ENCODE measurements at places on chromosomes 11 and 22.

DNA sequence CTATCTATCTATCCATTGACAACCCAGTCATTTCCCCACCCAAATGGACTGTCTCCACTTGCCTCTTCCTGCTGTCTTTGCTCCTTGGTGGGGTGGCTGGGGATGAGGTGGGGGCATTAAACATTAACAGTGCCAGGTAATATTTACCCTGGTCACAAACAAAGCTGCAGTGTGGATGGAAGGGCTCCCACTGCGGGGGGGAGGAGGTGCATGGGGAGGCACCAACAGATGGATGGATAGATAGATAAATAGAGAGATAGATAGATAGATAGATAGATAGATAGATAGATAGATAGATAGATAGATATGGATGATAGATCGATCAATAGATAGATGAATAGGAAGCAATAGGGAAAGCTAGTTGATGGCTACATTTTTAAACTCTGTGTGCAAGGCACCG is 2.3 kb upstream of the FXYD2 start:
- no peak for DNase-seq

- no peak for DNase-seq
Observed at GRCh38 chr11:36261094-36261493, 28.1 kb downstream of the COMMD9 start.

GRCh38 chr22:49929211-49929979 is 11.0 kb downstream of the CRELD2 start:
- DNase-seq = peak; percentile 71

GRCh38 chr11:45089251-45089650 is 57.2 kb upstream of the PRDM11 start:
- no peak for DNase-seq

DNA sequence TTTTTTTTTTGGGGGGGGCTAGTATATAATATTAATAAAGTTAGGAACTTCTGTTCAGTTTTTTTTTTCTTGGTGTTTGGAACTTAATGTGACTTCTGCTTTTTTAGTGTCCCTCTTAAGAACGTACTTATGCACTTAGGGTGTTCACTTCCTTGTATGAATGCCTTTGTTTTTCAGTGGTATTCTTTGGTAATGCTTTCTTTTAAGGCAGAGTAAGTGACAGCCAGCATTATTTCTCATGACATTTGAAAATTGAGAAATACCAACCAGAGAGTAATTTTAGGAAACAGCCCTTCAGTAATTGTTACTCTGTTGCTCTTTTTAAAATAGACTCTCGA is 2.4 kb downstream of the GRK3 start:
- DNase-seq = no peak

DNA sequence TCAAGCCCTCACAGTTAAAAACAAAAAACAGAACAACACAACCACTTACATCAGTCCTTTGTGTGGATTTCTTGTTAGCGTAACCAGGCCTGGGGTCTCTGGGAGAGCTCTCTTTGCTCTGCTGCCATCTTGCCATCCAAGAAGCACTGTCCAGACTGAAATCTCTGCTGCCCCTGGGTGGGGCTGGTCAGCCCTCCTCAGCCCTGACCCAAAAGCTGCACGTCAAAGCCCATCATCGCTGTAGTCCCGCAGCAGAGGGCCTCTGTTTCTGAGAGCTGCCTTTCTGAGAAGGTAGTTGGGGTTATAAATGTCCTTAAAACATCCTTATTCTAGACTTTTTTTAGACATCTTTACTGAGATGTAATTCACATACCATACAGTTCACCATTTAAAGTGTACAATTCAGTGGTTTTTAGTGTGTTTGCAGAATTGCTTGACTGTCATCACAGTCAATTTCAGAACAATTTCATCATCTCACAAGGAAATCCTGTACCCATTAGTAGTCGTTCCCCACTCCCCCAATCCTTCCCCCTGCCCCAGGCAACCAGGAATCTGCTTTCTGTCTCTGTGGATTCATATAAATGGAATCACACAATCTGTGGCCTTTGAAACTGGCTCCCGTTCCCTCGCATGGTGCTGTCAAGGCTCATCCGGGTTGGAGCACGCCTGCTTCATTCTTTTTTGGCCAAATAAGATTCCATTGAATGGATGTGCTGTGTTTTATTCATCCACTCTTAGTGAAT is 94.9 kb downstream of the TBC1D22A start:
- no peak for DNase-seq

DNA sequence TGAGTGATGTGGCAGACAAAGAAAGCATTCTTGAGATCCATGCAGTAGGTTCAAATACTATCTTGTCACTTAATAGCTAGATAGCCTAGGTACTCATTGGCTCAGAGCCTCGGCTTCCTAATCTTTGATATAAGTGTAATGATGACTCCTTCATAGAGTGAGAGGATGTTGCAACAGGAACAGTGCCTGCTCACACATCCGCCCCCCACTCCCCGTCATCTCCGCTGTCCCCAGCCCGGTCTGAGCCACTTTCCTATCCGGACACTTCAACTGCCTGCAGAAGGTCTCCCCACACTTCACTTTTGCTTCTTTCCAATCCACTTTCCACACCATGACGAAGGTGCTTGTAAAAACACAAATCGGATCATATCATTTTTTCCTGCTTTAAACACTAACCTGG is 128.8 kb downstream of the NTM start:
- no peak for DNase-seq

DNA sequence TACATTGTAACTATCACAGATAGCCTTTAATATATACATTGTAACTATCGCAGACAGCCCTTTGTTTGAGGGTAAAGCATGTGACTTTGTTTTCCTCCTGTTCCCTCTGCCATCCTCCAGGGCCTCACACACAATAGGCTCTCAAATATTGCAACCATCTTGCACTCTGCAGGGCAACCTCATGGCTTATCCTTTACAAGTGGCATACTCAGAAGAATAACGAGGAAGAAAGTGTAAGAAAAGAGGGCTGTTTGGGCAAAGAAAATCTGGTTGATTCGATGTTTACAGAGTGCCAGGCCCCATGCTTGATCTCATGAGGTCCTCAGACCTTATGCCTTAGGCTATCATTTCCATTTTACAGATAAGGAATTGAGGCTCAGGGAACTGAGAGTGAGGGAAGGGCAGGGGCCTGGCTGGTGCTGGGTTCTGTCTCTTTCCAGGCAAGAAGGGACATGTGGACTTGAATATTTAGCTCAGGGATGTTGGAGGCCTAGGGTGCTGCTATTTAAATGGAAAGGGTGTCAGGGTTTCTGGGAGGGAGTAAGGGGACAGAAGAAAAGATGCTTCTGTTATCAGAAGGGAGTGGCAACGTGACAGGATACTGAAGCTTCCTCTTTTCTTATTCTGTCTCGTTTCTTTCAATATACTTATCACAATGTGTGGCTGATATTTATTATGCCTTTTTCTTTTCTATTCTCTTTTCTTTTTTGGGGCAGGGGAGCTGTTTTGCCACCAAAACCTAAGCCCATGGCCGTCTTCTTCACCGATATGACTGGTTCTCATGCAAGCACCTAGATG is 1.1 kb upstream of the SAMM50 start:
- DNase-seq = no peak

DNA sequence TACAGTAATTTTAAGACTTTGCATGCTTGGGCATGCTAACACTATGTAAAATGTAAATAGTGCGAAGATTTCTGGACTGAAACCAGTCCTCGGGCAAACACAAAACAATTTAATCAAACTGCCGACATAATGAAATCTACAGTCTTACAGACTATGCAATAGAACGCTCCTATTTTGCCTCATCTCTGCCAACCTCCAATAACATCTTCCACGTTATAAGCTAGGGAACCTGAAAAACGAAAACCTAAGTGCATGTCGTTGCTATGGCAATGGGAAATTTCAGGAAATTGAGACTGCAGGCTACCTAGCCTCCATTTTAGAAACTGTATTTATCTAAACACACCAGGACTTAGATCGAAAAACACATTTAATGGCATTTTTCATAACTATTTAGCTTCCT is 1.1 kb downstream of the CSTF3 start:
- DNase-seq = peak; percentile 54

DNA sequence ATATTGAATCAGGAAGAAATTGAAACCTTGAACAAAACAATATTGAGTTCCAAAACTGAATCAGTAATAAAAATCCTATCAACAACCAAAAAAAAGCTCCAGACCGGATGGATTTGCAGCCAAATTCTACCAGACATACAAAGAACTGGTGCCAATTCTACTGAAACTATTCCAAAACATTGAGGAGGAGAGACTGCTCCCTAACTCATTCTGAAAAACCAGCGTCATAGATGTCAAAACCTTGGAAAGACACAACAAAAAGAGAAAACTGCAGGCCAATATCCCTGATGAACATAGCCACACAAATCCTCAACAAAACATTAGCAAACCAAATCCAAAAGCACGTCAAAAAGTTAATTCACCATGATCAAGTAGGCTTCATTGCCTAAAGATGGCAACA is 353.8 kb downstream of the TMEM135 start:
- DNase-seq = no peak

DNA sequence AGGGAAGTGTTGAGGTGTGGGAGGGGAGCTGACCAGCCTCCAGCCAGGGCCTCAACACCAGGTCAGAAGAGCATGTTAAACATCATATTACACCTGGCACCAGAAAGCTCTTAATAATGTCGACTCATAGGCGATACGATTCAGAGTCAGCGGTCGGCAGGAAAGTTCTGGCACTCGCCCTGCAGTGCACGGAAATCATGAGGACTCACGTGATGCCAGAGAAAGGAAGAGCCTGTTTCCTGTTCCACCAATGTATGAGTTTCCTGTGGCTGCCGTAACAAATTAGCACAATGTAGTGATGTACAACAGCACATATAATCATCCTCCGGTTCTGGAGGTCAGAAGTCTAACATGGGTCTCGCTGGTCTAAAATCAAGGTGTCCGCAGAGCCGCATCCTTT is 198.8 kb downstream of the BARX2 start:
- no peak for DNase-seq

DNA sequence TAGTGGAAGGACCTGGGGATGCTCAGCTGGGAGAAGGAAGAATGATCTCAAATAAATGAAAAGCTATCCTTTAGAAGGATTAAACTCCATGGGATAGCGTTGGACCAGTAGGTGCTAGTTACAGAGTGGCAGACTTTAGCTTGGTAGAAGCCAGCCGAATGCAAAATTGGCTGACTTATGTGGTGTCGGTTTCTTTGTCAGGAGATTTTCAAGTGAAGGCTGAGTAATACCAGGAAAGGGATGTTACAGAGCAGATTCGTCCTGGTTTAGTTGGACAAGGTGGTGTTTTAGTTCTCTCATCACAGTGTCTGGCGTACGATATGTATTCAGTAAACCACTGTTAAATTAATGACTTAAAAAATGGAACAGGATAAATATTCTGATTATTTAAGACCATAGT is 26.0 kb downstream of the FDX1 start:
- no peak for DNase-seq

DNA sequence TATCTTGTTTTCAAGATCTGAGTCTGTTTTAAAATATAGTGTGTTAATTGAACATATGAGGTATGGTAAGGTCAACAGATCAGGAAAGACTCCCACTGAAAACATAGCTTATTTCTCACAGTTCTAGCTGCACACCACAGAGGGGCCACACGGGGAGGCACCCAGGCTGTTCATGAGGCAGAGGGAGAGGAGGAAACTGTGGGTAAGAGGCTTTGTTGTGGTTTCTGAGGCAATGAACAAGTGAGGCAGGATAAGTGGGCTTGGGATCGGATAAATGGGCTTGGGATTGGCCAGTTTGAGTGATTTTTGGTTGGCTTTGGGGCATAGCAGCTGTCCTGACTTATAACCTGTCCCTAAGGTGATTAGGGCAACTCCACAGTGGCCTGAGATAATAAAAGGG is 242.1 kb downstream of the LUZP2 start:
- DNase-seq = no peak

- DNase-seq = no peak
Observed at GRCh38 chr11:130278745-130279144, 36.0 kb downstream of the ZBTB44 start.

DNA sequence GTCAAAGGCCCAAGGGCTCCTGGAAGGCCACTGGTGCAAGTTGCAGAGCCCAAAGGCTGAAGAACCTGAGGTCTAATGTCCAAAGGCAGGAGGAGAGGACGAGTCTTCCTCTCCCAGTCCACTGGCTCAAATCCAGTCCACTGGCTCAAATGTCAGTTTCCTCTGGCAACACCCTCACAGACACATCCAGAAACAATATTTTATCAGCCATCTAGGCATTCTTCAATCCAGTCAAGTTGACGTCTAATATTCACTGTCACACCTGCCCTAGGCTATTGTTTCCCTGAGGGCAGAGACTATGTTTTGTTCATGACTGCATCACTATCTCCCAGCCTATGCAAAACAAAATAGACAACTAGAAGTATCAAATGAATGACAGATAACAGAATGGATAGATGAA is 148.1 kb downstream of the SPON1 start:
- no peak for DNase-seq

- DNase-seq = no peak
Observed at GRCh38 chr22:24445481-24446259, 18.3 kb downstream of the ADORA2A start.

DNA sequence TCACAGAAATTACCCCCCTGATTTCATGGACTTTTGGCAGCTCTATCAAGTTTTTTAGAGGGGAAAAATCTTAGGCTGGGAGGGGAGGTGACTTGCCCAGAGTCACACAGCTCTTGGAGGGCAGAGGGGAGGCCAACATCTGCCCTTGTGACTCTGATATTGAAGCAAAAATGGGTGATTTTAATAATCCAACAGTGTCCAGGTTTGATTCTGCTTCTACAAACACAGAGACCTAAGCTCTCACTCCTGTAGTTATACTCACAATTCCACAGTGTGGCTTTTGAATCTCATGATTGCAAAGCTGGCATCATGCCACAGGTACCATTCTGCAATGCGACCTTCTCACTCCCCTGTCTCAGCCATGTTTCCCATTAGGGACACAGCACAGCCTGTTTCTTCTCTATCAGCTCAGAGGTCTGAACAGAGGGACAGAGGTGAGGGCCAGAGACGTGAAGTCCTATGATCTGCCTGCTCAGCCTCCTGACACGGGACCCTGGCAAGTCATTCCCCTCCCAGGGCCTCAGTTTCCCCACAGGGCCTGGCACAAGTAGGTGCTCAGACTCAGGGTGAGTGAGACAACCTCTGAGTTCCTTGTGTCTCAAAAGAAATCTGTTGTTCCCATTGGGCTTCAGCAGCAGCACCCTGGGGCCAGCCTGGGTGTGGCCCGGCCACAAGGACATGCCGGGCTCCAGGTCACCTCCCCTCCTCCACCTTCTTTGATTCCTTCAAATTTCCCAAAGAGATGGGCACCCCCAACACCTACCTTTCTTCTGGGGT is 766 bp downstream of the APOL2 start:
- DNase-seq = peak; percentile 42
